ENCODE measurements at places on chromosomes 13 and 19.

DNA sequence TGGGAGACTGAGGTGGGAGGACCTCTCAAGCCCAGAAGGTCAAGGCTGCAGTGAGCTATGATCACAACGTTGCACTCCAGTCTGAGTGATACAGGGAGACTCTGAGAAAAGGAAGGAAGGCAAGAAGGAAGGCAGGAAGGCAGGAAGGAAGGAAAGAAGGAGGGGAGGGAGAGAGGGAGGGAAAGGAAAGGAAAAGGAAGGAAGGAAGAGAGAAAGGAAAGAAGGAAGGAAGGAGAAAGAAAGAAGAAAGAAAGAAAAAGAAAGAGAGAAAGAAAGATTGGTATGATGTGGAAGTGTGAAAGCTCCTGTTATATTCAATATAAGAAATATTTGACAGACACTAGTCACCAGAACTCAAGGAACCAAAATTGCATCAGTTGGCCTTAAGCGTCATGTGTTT, 32.5 kb upstream of the CEBPG start:
- DNase-seq: no peak

- no peak for DNase-seq
Measured at GRCh38 chr19:23541991-23542390, 145.0 kb downstream of the ZNF675 start.

- DNase-seq: no peak
Measured at GRCh38 chr19:9132422-9132821, 5.7 kb upstream of the OR7G3 start.

DNA sequence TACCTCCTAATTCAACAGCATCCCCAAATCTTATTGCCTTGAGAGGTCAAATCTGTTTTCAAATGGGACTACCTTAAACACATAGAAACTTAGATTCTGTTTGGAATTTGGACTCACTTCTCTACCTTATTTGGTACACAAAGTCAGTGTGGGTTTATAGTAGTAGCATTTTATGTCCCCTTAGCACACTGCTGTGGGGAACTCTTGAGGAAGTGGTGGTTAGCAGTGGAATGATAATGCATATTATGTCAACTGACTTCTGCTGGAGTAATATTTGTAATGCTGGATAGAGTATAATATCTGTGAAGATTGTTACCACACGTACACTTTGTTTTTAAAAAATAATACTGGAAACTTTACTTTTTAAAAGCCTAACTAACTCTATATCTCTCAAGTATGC, 386.3 kb downstream of the NDFIP2 start:
- no peak for DNase-seq

GRCh38 chr19:1860042-1860775, 3.2 kb downstream of the KLF16 start:
- DNase-seq: peak; percentile 61

- no peak for DNase-seq
Measured at GRCh38 chr13:39910833-39911232, 255.4 kb downstream of the COG6 start.

GRCh38 chr13:30114571-30115256, 192.6 kb downstream of the KATNAL1 start:
- DNase-seq: peak; percentile 90

GRCh38 chr19:14116918-14117578, 514 bp downstream of the PRKACA start:
- no peak for DNase-seq

DNA sequence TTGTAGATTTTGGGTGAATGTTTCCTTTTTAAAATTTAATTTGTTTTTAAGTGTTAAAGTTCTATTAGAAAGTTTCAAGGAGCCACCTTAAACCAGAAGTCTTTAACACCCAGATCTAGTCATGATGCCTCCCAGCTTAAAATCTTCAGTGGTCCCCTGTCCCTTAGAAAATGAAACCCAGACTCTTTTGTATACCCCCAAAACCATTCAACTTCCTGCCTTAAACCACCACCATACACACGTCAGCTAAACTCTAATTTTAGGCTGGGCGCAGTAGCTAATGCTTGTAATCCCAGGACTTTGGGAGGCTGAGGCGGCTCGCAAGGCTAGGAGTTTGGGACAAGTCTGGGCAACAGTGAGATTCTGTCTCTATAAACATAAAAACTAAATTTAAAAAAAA, 37.9 kb downstream of the N4BP2L1 start:
- no peak for DNase-seq

GRCh38 chr13:60679131-60679530, 282.1 kb downstream of the TDRD3 start:
- no peak for DNase-seq
